ENCODE measurements at places on chromosomes 2 and 18.

GRCh38 chr2:77009307-77009706 is 512.9 kb downstream of the LRRTM4 start:
- DNase-seq: peak; percentile 19

- no peak for DNase-seq
These were observed 31.6 kb upstream of the SLC35F6 start for GRCh38 chr2:26732446-26732845.

DNA sequence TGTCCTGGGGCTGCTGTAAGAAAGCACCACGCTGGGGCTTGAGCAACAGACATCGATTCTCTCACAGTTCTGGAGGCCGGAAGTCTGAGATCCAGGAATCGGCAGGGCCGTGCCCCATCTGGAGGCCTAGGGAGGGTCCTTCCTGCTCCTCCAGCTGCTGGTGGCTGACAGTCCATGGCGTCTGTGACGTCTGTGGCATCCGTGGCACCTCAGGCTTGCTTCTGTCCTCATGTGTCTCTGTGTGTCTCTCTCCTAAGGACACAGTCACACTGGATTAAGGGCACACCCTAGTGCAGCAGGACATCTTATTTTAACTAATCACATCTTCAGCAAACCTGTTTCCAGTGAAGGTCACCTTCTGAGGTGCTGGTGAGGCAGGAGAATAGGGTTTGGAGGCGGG is 32.6 kb upstream of the KCNF1 start:
- DNase-seq: no peak

- no peak for DNase-seq
These were observed 814.0 kb upstream of the ID2 start for GRCh38 chr2:7867867-7868266.

Data from kidney glomerular epithelial cell (primary cell).